C1 segment of cervical spinal cord (tissue), 14 donors: ENCODE measurements at places on chromosomes 7 and 10.

DNA sequence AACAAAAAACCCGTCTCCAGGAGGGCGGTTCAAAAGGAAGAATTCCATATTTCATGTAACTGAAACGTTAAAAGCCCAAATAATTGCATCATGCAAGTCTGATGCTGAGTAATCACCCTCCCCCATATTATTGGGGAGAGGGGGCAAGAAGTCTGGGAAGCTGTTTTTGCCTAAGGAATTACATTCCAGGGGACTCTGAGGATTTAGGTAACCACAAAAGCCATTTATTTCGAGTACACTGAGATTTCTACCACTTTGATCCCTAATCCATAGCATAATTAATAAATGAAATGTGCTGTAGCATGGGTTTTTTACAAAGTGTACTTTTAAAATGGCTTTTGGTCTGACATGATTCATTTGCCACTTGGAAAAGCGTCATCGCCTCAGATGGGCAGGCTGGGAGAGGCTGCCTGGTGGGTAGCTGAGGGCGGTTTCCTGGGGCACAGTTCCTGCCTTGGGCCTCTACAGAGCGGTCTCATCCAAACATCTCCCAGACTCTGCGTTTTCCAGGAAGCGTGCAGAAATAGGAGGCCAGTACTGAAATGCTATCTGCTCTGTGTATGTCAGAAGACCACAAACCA lies 106.5 kb downstream of the TCF7L2 start:
- DNase-seq: no peak

GRCh38 chr10:116511365-116511764 lies 34.4 kb upstream of the PNLIP start:
- no peak for DNase-seq

DNA sequence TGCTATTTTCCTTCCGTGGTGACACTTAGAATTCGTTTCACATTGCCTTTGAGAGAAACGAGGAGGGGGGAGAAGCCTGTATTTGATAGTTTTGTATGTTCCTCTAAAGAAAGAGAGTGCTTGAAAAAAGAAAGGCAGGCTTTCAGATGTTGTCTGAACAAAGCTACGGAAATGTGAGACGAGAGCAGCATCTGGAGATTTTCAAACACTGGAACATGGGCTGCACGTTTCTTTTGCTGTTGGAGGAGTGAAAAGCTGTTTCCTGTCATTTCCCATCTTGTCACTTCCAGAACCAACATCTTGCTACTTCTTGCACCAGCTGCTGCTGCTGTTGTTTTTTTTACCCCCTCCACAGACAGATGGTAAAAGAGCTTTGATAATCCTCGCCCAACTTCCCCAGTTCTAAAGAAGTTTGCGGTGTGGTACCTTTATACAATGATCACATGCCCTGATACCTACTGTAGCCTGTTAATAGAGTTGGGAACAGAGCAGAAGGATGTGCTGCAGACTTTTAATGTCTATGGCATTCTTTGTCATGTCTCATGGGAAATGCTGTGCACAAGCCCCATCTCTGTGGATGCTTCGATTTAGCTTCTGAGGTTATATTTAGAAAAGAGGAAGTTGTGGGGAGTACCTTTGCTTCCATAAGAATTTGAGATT lies 408.1 kb downstream of the AUTS2 start:
- no peak for DNase-seq

DNA sequence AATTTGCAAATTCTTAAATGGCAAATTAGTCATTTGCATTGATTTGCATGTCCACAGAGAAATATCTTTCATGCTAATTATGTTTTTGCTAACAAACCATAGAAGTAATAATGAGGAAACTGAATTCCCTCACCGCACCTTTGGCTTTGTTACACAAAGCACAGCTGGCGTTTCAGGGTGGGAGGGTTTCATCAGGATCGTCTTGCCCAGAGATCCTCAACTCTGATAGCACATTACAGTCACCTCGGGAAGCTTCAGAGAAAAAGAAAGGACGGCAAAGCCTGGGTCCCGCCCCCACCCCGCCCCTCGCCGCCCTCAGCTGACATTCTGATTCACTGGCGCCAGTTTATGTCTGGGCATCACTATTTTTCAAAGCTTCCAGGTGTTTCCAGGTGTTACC lies 119.4 kb downstream of the PTPRN2 start:
- DNase-seq: no peak

DNA sequence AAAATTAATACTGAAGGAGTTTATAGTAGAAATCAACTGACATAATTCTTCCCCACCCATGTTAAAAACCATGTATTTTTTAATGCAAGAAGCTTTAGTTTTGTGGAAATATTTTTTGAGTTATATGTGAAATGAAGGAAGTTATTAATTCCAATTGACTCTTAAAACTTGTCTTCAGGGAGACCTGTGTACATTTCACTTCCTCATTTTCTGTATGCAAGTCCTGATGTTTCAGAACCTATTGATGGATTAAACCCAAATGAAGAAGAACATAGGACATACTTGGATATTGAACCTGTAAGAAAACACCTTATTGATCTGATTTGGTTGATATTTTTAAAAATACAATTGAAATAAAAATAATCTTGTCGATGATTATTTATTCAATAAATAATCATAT lies 33.3 kb downstream of the CD36 start:
- no peak for DNase-seq

DNA sequence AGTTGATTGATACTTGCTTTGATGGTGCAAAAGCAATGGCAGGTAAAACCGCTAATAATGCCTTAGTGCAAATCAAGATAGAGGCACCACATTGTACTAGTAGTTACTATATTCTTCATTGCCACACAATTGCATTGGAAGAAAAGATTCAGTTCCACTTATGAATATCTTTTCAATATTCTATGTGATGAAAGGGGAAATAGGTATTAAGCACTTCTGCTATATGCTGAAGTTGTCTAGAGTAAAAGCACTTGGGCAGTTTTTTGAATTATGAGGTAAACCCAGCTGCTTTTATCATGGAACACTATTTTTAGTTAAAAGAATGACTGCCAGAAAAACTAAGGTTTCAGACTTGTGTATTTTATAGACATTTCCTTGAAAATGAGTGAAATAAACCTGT lies 15.5 kb downstream of the ENTPD7 start:
- DNase-seq: no peak

DNA sequence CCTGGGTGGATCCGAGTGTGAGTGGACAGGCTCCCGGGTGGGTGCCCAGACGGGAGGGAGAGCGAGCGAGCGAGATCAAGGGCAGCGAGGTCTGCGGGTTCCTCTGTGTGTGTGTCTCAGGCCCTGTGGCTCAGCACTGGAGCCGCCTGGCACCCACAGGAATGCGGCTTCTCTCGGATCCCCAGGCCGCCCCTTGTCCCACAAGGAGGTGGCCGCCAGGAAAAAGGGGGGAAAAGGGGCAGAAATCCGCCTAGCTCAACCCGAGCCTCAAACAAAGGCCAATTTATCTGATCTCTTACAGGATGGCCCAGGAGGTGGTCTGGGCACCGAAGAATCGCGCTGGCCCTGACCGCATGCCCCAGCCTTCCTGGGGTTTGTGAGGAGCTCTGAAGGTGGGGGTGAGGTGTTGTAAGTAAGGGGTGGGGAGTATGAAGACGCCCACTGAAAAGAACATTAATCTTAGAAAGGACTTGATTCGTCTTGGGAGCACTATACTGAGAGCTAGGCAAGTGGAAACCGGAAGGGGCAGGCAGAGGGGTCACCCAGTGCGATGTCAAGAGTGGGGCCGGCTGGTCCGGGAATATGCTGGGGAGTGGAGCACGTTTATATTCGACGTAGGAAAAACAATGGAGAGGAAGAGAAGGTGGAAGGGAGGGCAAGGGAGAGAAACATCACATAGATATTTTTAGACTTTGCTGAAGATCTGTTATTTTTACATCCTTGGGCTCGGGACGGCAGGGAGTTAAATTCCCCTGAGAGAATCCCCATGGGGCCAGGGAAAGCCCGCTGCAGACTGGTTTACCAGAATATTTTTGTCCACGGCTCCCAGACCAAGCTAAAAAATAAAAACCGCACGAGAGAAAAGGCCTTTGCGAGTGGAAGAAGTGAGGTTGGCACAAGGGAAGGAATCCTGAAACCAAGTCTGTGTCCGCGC lies 7.2 kb downstream of the DLX5 start:
- DNase-seq: no peak

GRCh38 chr10:100075426-100076220 lies 6.0 kb downstream of the CPN1 start:
- no peak for DNase-seq

GRCh38 chr10:80274396-80275134 lies 14.9 kb downstream of the MAT1A start:
- DNase-seq: no peak

DNA sequence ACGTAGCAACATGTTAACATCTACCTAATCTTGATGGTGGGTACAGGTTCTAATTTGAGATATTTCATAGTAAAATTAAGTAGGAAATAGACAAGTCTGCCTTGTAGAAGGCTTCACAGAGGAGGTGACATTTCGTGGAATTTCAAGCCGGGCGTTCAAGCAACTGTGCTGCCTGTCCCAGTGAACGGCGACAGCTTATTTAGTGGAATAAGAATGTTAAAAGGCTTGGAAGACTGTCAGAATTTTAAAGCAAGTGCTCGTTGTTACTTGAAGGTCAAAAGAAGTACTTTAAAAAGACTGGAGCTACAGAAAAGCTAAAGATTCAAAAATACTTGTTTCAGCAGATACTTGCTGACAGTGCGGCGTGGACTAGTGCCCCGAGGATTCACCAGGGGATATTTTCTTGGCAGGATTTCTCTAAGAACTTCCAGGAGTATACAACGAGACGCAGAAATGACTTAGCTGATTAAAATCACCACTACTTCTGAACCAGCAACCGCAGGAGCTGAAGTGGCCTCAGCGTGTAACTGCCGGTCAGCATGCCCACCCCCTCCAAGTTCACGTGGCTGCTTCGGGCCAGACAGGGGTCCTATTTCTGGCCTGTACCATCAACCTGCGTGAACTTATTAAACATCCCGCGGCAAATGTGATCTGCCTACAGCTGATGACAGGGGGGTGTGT lies 46.5 kb downstream of the CTBP2 start:
- no peak for DNase-seq

GRCh38 chr7:149334930-149335329 lies 72.9 kb downstream of the ZNF783 start:
- DNase-seq: no peak

- no peak for DNase-seq
Observed at GRCh38 chr10:96695975-96696634, 24.2 kb downstream of the PIK3AP1 start.

DNA sequence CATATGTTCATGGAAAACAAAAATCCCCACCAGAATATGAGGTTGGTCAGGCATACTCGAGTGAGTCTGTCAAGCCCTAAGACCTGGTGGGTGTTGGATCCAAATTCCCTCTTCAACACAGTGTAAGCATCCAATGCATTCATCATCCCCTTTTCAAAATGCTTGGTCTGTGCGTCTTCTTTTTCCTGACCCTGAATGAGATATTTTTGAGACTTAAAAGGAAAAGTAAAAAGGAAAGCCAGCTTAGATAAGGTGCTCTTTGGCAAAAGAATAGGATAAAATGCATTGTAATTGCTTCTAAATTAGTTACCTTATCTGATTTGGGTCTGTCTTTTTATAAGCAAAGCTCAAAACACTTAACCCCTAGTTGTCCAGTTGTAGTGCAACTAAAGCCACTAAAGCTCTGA lies 331.5 kb downstream of the PTEN start:
- no peak for DNase-seq

DNA sequence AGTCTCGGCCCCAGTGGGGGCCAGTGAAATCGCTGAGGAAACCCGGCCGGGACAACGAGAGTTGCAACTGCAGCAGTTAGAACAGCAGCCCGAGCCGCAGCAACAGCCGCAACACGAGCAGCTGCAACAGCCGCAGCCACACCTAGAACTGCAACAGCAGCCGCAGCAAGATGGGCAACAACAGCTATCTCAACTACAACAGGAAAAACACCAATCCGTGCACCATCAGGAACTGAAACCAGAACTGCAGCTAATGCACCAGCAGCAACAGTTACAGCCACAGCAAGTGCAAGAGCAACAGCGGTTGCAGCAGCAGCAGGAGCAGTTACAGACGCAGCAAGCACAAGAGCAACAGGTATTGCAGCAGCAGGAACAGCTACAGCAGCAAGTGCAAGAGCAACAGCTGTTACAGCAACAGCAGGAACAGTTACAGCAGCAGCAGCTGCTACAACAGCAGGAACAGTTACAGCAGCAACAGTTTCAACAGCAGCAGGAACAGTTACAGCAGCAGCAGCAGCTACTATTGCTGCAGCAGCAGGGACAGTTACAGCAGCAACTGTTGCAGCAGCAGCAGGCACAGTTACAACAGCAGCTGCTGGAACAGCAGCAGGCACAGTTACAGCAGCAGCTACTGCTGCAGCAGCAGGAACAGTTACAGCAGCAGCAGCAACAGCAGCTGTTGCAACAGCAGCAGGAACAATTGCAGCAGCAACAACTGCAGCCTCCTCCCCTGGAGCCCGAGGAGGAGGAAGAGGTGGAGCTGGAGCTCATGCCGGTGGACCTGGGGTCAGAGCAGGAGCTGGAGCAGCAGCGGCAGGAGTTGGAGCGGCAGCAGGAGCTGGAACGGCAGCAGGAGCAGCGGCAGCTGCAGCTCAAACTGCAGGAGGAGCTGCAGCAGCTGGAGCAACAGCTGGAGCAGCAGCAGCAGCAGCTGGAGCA lies 6.1 kb downstream of the ZNF853 start:
- no peak for DNase-seq

GRCh38 chr10:124301736-124302135 lies 117.0 kb downstream of the OAT start:
- DNase-seq: no peak

GRCh38 chr10:62919776-62920175 lies 103.6 kb upstream of the EGR2 start:
- DNase-seq: no peak

GRCh38 chr10:6667679-6668270 lies 87.7 kb upstream of the PRKCQ start:
- peak; percentile 6 for DNase-seq

DNA sequence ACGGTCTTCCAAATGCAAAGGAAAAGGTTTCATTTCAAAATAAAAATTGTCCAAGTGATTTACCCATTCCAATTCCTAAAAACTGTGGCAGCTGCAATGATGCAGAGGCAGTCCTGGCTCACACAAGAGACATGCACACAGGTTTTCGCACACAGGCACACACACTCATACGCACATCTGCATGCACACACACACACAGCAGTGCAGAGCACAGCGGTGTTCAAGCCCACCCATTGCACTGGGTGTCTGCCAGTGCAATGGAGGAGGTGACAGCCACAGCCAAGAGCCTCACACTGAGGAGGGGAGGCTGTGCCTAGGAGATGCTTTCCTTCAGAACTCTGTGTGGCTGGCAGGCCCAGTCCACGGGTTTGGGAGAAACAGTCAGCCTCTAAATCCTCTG lies 123.7 kb downstream of the SLIT1 start:
- DNase-seq: no peak

GRCh38 chr7:120825152-120825551 lies 32.8 kb downstream of the TSPAN12 start:
- no peak for DNase-seq
